ENCODE measurements at places on chromosomes 7 and 10.
A peak's percentile ranks its signal among the peaks of the same experiment; 100 is the strongest.

GRCh38 chr7:22601812-22602565 is 102.0 kb upstream of the STEAP1B start:
- no peak for DNase-seq

DNA sequence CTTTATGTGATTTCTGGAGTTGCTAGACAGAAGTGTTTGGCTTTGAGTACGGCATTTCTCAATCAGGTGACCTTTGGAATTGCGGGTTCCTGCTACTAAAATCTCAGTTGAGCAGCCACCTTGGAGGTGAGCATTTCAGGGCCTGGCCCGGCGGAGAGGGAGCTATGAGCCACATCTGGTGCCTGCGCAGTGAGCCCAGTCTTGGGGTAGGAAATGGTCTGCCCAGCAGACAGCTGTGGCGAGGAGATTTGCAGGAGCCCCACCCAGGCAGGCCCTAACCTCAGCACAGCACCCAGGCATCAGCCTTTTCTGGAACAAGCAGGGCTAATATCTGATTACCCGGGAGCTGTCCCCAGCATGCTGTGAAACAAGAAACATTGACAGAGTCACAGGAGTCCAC is 547.9 kb upstream of the FOXK1 start:
- peak; percentile 6 for DNase-seq

- peak; percentile 34 for DNase-seq
Observed at GRCh38 chr7:28200598-28200997, 20.0 kb upstream of the JAZF1 start.

DNA sequence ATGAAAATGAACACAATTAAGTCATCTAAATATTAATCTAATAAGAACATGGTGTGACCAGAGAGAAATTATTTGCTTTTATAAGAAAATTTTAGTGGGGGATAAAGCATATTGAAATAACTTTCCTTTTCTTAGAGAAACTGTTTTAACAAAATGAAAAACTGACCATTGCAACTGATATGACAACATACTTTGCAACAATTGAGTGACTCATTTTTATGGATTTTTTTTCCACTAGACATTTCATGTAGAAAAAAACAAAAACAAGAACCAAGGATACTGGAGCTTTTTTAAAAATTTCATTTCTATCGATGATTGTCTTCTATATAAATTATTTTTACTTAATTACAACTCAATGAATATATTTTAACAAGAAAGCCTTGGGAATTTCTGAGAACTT is 90.0 kb downstream of the C1GALT1 start:
- no peak for DNase-seq

Measured in left hindlimb (tissue), 1 donor.